ENCODE measurements at places on chromosomes 2 and 18. TPM values are rescaled to one million over a fixed set of nuclear protein-coding genes. Genes with fewer than 3 reads are reported as not detected.

- no peak for DNase-seq
These were observed 115.6 kb downstream of the INO80D start for GRCh38 chr2:205970348-205970747.

GRCh38 chr18:63234841-63235240, 84.7 kb downstream of the BCL2 start:
- DNase-seq = no peak

SERPINB11 gene
- total RNA-seq = not detected

STPG4 gene
- total RNA-seq = 0.72 TPM
